HT-29 (cell line): ENCODE measurements at places on chromosomes 16 and 17. TPM values are rescaled to one million over a fixed set of nuclear protein-coding genes. Genes with fewer than 3 reads are reported as not detected.

The SDK2 gene
- total RNA-seq, result not detected in 2 replicates

The CLEC3A gene
- 64.6 and 71.2 TPM in 2 replicates for total RNA-seq

The C17orf67 gene
- 0.81 and 1.7 TPM in 2 replicates for total RNA-seq

The RAP1GAP2 gene
- 9.6 and 14.0 TPM in 2 replicates for total RNA-seq

The TMC6 gene
- 236 and 238 TPM in 2 replicates for total RNA-seq

The TSNAXIP1 gene
- 1.1 TPM in 1 of 2 replicates, not detected in the other for total RNA-seq

The TVP23A gene
- not detected in 2 replicates for total RNA-seq

The CDRT15 gene
- not detected in 2 replicates for total RNA-seq

The TSEN54 gene
- 108 and 134 TPM in 2 replicates for total RNA-seq

The PDIA2 gene
- total RNA-seq, result 3.0 and 6.3 TPM in 2 replicates

The KCNH4 gene
- not detected in 2 replicates for total RNA-seq

The KRTAP2-2 gene
- total RNA-seq, result not detected in 2 replicates

The IGFALS gene
- total RNA-seq, result 0.08 TPM in 1 of 2 replicates, not detected in the other

The MARVELD3 gene
- 45.7 and 50.8 TPM in 2 replicates for total RNA-seq

The EVPLL gene
- 0.13 and 0.52 TPM in 2 replicates for total RNA-seq

The METTL16 gene
- total RNA-seq, result 9.4 and 10.2 TPM in 2 replicates

The ATAD5 gene
- total RNA-seq, result 3.5 and 3.6 TPM in 2 replicates

The KRTAP29-1 gene
- total RNA-seq, result not detected in 2 replicates

The RAMP2 gene
- not detected in 2 replicates for total RNA-seq

The DRC7 gene
- total RNA-seq, result not detected in 2 replicates

The SNX20 gene
- 0.23 TPM in 1 of 2 replicates, not detected in the other for total RNA-seq

The NACA2 gene
- total RNA-seq, result not detected in 2 replicates

The LITAFD gene
- total RNA-seq, result not detected in 2 replicates

The ARMC7 gene
- 18.3 and 18.8 TPM in 2 replicates for total RNA-seq

The CD300H gene
- total RNA-seq, result not detected in 2 replicates

The PRSS33 gene
- 0.13 TPM in 1 of 2 replicates, not detected in the other for total RNA-seq

The DBNDD1 gene
- 15.8 and 19.9 TPM in 2 replicates for total RNA-seq

The MBTD1 gene
- 5.9 and 8.3 TPM in 2 replicates for total RNA-seq

The SOX8 gene
- total RNA-seq, result 0.08 and 0.61 TPM in 2 replicates

The OR2C1 gene
- total RNA-seq, result not detected in 2 replicates

The KLHL10 gene
- not detected in 2 replicates for total RNA-seq

The CIBAR2 gene
- total RNA-seq, result not detected in 2 replicates

The KRT24 gene
- total RNA-seq, result not detected in 2 replicates

The FBXL16 gene
- 0.29 and 1.5 TPM in 2 replicates for total RNA-seq

The PRAC1 gene
- total RNA-seq, result not detected in 2 replicates

The KAT7 gene
- total RNA-seq, result 23.0 and 25.4 TPM in 2 replicates

The TMEM238L gene
- total RNA-seq, result 4.7 and 4.8 TPM in 2 replicates

The CPHXL2 gene
- not detected in 2 replicates for total RNA-seq

The SLC16A6 gene
- total RNA-seq, result 1.3 TPM in 1 of 2 replicates, not detected in the other

The TBC1D3I gene
- total RNA-seq, result 0.10 and 0.42 TPM in 2 replicates
